MCF 10A (cell line): ENCODE measurements at places on chromosomes 5 and 9. TPM values are rescaled to one million over a fixed set of nuclear protein-coding genes. Genes with fewer than 3 reads are reported as not detected.
A peak's percentile ranks its signal among the peaks of the same experiment; 100 is the strongest.

- DNase-seq, result peak; percentile 36
Observed at GRCh38 chr9:70506159-70506558, 91.7 kb upstream of the KLF9 start.

DNA sequence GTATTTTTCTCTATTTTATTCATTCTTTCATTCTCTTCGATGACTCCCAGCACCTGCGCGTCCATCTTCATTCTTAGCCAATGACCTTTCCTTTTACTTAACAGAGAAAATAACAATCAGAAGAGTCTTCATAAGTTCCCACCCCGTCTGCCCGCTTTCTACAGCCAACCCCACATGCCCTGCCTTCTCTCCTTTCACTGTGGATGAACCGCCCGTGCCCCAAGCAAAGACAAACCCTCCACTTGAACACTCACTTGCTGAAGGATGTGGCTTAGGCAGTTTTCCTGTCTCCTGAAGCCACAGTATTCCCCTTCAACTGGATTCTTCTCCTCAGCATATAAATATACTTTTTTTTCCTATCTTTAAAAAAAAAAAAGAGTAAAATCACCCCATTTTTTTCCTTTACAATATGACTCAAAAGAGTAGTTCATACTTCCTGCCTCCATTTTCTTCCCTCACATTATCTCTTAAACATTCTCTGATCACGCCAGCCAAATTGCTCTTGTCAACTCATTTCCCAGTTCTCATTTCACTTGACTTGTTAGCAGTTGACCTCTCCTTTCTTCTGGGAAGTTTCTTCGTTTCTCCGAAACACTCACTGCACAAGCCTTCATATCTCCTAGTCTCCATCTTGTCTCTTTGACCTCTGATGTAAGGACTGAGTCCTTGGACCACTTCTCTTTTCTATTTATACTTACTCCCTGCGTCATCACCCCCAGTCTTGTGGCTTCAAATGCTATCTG lies 11.1 kb downstream of the NIPSNAP3B start:
- no peak for DNase-seq

The C5orf58 gene
- total RNA-seq, result not detected in 2 replicates

DNA sequence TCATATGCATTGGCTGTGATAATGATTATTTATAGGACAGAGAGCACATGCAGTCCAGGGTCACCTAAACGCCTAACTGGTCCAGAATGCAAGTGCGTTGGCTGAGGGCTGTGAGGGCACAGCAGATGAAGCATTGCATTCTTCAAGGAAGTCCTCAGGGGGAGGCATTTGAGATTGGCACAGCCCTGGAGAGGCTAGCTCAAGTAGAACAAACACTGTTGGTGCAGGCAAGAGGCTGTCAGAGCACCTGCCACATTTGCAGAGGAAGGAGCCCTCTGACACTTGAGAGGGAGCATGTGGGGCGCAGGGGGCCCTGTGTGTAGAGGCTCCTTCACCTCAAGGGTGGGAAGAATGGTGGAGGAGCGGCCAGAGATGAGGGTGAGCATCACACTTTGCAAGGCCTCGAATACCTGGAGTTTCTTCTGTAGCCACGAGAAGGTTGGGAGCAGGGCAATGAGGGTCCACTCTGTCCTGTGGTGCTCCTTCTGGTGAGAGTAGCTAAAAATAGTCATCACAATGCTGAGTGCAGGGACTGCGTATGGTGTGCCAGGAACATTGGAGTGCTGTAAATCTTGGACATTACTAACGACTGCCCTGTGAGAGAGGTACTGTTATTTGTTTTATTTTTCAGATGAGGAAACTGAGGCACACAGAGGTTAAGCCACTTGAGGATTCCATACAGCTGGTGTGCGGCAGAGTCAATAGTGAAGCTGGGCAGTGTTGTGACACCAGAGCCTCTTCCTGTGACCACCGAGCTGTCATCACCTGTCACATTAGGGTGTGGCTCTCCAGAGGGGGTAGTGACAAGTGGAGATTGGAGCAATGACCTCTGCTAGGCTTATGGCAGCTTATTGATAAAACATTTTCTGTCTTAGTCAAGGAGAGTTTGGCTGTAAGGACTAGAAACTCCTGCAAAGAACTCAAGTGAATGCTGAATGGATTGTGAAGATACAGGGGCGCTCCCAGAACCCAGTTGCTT lies 100.2 kb downstream of the PIP5K1B start:
- DNase-seq, result no peak

DNA sequence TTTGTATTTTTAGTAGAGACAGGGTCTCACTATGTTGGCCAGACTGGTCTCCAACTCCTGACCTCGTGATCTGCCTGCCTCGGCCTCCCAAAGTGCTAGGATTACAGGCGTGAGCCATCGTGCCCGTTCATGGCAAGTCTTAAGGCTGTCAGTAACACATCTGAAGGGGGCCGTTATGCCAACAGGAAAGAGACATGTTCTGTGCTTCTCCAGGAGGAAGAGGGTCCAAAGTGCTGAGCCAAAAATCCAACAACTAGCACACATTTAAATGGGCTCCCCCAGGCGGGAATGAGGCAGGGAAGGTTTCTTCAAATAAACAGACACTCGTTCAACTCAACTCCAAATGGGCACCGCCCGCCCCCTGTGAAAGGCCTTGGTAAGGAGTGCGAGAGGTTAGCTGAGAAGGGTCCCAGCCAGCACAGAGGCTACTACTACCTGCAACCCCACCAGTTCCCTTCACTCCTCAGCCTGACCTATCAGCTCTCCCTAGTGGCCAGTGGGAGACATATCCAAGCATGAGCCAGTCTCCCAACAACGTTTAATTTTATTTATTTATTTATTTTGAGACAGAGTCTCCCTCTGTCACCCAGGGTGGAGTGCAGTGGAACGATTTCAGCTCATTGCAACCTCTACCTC lies 84.1 kb upstream of the DMRT1 start:
- DNase-seq, result peak; percentile 74

The SELENOP gene
- 5.8 and 8.3 TPM in 2 replicates for total RNA-seq

DNA sequence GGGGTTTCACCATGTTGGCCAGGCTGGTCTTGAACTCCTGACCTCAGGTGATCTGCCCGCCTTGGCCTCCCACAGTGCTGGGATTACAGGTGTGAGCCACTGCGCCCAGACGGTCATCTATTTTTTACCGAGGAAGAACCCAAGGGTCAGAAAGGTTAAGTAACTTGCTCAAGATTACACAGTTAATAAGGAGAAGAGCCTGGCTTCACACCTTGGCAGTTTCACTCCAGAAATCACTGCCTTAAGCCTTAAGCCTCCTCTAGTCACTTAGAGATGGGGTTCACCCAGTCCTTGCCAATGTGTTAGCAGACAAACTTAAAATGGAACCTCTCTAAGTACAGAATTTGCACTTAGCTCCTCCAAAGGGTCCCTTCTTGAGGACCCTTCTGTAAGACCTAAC lies 116.3 kb downstream of the PTTG1 start:
- DNase-seq, result no peak

DNA sequence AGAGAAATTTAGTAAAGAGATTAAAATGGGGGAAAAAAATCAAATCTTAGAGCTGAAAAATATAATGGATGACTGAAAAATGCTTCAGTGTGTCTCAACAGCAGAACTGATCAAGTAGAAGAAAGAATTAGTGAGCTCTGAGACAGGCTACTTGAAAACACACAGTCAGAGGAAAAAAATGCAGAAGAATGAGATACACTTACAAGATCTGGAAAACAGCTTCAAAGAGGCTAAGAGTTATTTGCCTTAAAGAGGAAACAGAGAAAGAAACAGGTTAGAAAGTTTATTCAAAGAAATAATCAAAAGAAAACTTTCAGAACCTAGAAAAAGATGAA lies 70.5 kb upstream of the OR2K2 start:
- DNase-seq, result no peak

- peak; percentile 38 for DNase-seq
Observed at GRCh38 chr9:104412238-104412637, 91.8 kb upstream of the OR13F1 start.

GRCh38 chr9:130214776-130215340 lies 42.7 kb downstream of the NCS1 start:
- DNase-seq, result no peak

- peak; percentile 75 for DNase-seq
Observed at GRCh38 chr5:76303921-76304320, 99.2 kb upstream of the IQGAP2 start.

GRCh38 chr5:96658272-96658671 lies 3.9 kb upstream of the CAST start:
- no peak for DNase-seq

DNA sequence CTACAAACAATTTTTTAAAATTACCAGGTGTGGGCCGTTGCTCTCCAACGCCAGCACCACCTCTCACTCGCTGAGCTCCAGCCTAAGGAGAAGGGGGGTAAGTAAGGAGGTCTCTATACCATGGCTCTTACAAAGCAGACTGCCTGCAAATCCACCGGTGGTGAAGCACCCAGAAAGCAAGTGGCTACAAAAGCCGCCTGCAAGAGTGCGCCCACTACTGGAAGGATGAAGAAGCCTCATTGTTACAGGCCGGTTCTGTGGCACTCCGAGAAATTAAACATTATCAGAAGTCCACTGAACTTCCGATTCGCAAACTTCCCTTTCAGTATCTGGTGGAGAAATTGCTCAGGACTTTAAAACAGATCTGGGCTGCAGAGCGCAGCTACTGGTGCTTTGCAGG lies 46.0 kb downstream of the CDO1 start:
- no peak for DNase-seq

DNA sequence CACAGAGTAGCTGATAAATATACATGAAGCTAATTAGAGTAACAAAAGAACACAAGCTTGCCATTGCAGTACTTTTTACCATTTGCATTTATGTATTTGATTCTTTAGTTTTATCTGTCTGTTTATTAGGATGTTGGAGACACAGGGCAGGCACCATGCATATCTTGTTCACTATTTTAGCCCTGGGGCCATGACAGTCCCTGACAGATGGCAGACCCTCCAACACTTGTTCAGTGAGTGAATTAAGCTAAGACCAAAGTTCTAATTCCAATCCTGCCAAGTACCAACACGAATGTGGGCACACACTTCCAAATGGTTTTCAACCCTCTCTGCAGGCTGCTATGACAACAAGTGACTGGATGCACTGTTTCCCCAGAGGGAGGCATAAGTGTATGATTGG lies 12.0 kb upstream of the RARS1 start:
- no peak for DNase-seq

- peak; percentile 25 for DNase-seq
Observed at GRCh38 chr5:101473483-101473882, 570.4 kb upstream of the ST8SIA4 start.

DNA sequence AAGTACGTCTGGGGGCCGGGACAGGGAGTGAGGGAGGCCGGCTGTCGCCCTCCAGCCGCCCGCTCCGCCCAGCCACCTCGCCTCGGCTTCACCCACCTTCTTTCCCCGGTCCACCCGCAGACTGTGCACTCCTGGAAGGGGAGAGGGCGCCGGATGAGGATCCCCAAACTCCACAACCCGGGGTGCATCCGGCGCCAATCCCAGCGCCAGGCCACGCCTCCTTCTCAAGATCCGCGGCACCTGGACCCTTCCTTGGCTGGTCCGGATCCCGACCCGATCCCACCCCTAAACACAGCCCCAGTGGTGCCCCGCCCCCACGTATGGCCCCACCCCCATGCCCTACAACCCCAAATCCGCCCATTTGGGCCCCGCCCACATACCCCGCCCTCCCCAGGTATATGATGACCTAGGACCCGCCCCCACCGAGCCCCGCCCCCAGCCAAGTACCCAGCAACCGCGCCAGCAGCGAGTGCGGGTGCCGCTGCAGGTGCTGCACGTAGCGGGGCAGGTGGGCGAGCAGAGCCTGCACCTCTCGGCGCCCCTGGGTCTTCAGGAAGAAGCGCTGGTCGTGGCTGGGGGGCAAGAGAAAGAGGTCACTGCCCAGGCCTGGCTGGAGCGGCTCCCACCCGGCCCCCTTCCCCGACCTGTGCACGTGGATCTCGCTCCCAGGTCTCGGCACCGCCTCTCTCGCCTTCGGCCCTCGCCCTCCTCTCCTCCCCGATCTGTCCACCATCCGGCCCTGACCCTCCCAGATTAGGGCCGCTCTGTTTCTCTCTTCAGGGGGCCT lies 3.2 kb downstream of the PIP5KL1 start:
- DNase-seq, result peak; percentile 67

DNA sequence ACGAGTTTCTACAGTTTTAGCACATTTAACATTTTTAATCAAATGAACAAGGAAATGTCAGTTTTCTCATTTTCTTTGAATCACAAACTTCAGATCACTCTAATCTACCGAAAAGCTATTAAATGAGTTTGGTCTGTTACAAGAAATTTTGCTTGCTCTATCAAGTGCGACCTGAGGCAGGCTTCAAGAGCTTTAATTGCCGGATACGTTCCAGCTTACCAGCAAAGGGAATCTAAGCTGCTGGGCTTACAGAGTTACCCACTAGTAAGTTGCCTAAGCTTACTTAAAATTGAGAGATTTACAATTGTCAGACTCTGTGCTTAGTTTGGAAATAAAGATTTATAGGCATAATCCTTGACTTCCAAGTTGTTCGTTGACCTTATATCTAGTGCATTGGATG lies 10.6 kb downstream of the SCGB3A1 start:
- DNase-seq, result no peak

- DNase-seq, result no peak
Observed at GRCh38 chr9:125961072-125961471, 213.9 kb downstream of the PBX3 start.

- no peak for DNase-seq
Observed at GRCh38 chr5:54821445-54822323, 163.7 kb downstream of the ESM1 start.

- DNase-seq, result peak; percentile 7
Observed at GRCh38 chr9:113247640-113248039, 26.3 kb downstream of the SLC31A1 start.

The NR5A1 gene
- not detected in 2 replicates for total RNA-seq

- DNase-seq, result peak; percentile 43
Observed at GRCh38 chr9:80175286-80176150, 603.8 kb downstream of the TLE4 start.

DNA sequence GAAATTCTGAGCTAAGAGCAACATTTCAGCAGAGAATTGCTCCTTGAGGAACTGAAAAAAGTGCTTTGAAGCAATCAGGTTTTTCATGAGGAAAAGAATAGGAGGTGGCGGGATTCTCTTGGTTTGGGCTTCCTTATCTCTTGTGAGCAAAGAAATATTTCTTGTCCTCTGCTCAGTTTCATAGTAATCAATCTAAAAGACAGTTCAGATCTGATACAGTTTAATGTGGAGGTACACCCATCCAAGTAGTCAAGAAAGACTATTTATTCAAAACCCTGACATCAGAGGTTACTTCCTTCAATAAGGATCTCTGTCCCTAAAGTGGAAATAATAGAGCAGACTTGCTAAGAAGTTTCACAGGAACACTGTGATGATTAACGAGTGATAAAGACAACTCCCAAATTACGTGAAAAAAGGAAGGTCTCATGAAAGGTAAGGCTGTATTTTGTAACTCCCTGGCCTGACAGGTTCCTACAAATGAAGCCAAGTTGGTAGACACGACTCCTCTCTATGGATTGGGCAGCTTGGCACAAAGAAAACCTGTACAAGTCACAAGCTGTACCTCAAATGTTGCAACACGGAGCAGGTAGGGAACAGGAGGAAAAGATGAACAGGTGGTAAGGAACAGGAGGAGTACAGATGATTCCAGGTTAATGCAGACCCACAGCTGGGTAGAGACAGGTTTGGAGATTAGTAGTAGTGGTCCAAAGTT lies 94.1 kb downstream of the SUSD1 start:
- DNase-seq, result peak; percentile 32

GRCh38 chr9:134842321-134842720 lies 38.3 kb upstream of the FCN2 start:
- no peak for DNase-seq
